ENCODE measurements at places on chromosomes 6 and 20.

- DNase-seq = no peak
These were observed 97.4 kb upstream of the NEDD9 start for GRCh38 chr6:11329726-11330412.

DNA sequence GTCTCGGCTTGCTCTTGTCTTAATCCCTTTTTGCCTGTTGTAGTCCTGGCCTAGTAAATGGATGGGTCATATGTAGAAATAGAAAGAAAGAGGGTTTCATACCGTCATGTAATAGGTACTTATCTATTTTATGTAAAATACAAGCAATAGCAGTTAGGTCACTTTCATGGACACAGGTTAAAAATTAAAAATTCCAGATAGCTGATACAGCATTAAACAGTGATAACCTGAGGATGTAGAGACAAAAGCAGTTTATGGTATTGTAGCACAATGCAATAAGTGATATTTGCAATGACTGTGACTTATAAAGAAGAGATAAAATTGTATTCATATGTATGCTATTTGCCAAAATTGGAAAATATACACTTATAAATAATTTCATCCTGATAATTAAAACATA, 96.9 kb downstream of the CCDC170 start:
- DNase-seq = no peak

GRCh38 chr6:111361648-111362047, 121.4 kb downstream of the REV3L start:
- no peak for DNase-seq

DNA sequence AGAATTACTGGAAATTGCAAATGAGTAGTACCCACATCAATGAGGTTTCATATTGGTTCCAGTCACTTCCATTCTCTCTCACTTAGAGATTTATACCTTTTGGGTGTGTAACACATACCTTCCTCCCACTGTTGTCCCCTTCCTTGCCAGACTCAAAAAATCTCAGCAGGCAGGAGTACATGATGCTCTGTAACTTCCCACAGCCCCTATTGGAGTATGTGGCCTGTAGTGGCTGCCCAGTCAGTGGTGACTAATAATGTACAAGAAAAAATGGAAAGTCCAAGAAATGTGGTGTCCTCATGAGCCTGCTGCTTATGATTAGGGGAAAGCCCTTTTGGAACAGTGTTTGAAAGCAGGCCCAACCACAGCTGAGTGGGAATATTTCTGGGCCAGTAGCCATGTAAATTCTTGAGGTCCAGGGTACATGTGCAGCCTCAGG, 312.0 kb downstream of the ZFAND3 start:
- no peak for DNase-seq

GRCh38 chr20:43283126-43283525, 93.4 kb upstream of the PTPRT start:
- DNase-seq = no peak

All from activated naive CD4-positive, alpha-beta T cell treated with Interleukin-2 at 50 U/mL for 16 hours (primary cell).